ENCODE measurements at places on chromosomes 11 and 22.

DNA sequence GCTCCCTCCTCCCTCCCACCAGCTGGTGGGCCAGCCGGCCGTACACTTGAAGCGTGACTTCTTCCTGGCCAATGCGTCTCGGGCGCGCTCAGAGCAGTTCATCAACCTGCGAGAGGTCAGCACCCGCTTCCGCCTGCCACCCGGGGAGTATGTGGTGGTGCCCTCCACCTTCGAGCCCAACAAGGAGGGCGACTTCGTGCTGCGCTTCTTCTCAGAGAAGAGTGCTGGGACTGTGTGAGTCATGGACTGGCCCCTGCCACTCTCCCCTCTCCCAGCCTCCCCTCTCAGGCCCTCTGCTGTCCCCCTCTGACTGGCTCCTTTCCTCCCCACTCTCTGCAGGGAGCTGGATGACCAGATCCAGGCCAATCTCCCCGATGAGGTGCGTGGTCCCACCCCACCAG is 24.7 kb downstream of the CAPN1 start:
- H3K36me3 ChIP-seq, result peaks cover 38% of the 10 kb centered on the region
- H3K4me3 ChIP-seq, result no peak overlapping the region
- H3K27ac ChIP-seq, result no peak overlapping the region
- no peak for DNase-seq

- H3K4me1 ChIP-seq, result no peaks in the 10 kb centered on the region
- no peak overlapping the region for H3K4me3 ChIP-seq
- no peaks in the 10 kb centered on the region for H3K27me3 ChIP-seq
- no peak for DNase-seq
These were observed 52.3 kb upstream of the SOX6 start for GRCh38 chr11:16408619-16409018.

GRCh38 chr22:20904008-20904979 is 12.9 kb upstream of the CRKL start:
- H3K27ac ChIP-seq, result no peak overlapping the region
- no peaks in the 10 kb centered on the region for H3K27me3 ChIP-seq
- H3K36me3 ChIP-seq, result no peaks in the 10 kb centered on the region
- no peak overlapping the region for H3K4me3 ChIP-seq

DNA sequence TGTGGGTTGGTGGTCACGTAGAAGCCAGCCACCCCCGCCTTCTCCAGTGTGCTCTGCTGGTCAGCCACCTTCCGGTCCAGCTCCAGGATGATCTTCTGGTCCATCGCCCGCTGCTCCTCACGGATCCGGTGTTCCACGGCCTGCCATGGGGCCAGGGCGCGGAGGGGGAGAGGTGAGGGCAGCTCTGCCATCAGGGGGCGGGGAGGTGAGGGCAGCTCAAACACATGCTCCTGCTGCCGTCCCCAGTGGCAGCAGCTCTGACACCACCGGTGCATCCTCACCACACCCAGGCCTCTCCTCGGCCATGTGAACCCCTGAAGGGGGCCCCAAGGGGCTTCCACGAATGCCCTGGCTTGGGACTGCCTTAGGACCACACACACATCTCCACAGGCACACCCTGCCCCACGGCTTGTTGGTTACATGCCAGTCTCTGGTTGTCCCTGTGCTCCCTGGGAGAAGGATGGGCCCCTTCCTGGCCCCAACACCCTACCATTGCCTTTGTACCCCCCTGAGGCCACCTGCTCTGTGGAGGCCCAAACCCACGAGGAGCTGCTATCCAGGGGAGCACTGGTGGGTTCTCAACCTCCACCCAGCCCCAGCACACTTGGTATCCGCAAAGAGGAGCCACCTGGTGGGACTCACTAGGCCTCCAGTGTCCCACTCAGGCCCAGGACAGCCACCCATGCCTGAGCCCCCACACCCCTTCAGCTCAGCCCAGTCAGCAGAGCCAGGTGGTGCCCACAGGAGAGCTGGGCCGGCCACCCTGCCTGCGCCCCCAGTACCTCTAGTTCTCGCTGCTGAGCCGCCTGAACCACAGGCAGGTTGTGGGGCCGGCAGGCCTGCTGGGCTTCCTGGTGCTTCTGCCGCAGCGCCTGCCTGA is 4.3 kb downstream of the DGCR6L start:
- H3K27me3 ChIP-seq, result no peaks in the 10 kb centered on the region
- H3K4me1 ChIP-seq, result peaks cover 23% of the 10 kb centered on the region
- DNase-seq, result no peak
- H3K36me3 ChIP-seq, result no peaks in the 10 kb centered on the region
- H3K4me3 ChIP-seq, result no peak overlapping the region

DNA sequence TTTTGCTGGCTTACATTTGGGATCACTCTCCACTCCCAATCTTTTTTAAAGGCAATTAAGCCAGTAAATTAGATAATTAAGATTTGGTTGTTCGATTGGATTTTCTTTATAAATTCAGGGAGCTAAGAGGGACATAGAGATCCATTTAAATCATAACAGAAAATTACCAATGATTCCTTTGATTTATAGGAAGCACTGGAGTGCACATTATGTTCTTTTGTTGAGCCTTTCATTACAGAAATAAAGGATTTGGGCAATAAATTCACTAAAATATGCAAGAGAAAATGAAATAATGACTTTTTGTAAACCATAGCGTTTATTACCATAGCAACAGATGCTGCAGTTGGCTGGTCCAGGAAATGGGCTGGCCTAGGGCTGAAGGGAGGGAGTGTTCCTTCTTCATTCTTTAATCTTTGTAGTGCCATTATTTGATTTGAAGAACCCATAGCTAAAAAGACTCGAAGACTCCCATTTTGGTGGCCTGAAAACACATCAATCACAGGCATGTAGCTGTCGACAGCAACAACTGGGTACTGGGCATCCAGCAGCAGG is 73.0 kb downstream of the C2CD3 start:
- H3K27ac ChIP-seq, result no peak overlapping the region
- no peak overlapping the region for H3K4me3 ChIP-seq
- peaks cover 15% of the 10 kb centered on the region for H3K36me3 ChIP-seq

DNA sequence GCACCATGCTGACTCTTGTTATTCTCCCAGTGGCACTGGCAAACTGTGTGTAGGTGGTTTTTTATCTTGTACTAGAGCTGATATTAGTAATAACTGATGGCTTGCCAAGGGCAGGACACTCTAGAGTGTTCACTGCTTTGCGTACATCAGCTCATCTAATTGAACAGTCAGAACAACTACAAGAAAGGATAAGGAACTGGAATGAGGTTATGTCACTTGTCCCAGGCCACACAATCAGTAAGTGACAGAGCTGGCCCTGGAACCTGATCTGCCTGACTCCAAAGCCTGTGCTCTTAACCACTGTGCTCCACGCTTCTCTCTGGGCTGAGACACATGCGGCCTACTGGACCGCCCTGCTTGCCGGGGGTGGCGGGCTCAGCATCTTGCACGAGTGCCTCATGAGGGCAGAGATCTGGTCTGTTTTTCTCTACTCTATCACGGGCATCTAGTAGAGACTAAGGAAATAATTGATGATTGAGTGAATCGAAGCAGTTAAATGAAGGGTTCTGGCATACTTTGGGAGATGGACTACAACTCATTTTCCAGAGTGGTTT is 155.9 kb upstream of the SORL1-AS1 start:
- DNase-seq, result no peak
- H3K27me3 ChIP-seq, result no peaks in the 10 kb centered on the region
- no peak overlapping the region for H3K27ac ChIP-seq
- H3K4me1 ChIP-seq, result no peaks in the 10 kb centered on the region
- no peak overlapping the region for H3K4me3 ChIP-seq

GRCh38 chr11:111456086-111456858 is 55.9 kb downstream of the BTG4 start:
- no peak overlapping the region for H3K4me3 ChIP-seq
- no peaks in the 10 kb centered on the region for H3K36me3 ChIP-seq
- DNase-seq, result no peak
- H3K27ac ChIP-seq, result no peak overlapping the region
- H3K4me1 ChIP-seq, result no peaks in the 10 kb centered on the region
- H3K27me3 ChIP-seq, result no peaks in the 10 kb centered on the region

- H3K4me1 ChIP-seq, result peaks cover 52% of the 10 kb centered on the region
- DNase-seq, result peak; percentile 89
- no peaks in the 10 kb centered on the region for H3K36me3 ChIP-seq
- H3K27ac ChIP-seq, result peak overlapping the region; percentile 40
- no peaks in the 10 kb centered on the region for H3K27me3 ChIP-seq
These were observed 18.5 kb upstream of the CBX7 start for GRCh38 chr22:39170825-39171622.

GRCh38 chr11:19332476-19332875 is 91.7 kb upstream of the E2F8 start:
- DNase-seq, result no peak
- H3K4me3 ChIP-seq, result no peak overlapping the region
- no peaks in the 10 kb centered on the region for H3K36me3 ChIP-seq
- peaks cover 4% of the 10 kb centered on the region for H3K27me3 ChIP-seq
- no peaks in the 10 kb centered on the region for H3K4me1 ChIP-seq

GRCh38 chr11:91795139-91795887 is 429.3 kb upstream of the FAT3 start:
- DNase-seq, result no peak
- no peak overlapping the region for H3K27ac ChIP-seq
- no peak overlapping the region for H3K4me3 ChIP-seq
- no peaks in the 10 kb centered on the region for H3K4me1 ChIP-seq

DNA sequence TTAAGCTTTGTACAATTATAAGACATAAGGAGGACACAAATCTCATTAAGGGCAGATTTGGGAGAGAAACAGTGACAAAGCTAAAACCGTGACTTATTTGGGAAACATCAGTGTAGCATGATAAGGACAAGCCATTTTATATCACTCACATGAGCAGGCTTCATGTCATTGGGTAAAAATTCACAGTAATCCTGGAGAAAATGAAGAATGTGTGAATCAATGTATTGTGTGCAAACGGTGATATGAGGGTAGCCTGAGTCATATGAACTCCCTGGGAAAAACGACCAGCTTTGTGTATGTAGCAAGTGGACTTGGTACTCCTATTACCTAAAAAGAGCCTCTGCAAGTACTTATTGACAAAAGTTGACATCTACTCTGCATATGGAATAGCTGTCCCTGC is 6.0 kb upstream of the TRIM34 start:
- H3K27ac ChIP-seq, result no peak overlapping the region
- H3K36me3 ChIP-seq, result no peaks in the 10 kb centered on the region
- H3K27me3 ChIP-seq, result no peaks in the 10 kb centered on the region
- DNase-seq, result no peak
- H3K4me3 ChIP-seq, result no peak overlapping the region

- no peaks in the 10 kb centered on the region for H3K36me3 ChIP-seq
- no peak for DNase-seq
- H3K27ac ChIP-seq, result no peak overlapping the region
- H3K27me3 ChIP-seq, result no peaks in the 10 kb centered on the region
- H3K4me1 ChIP-seq, result no peaks in the 10 kb centered on the region
These were observed 256.4 kb upstream of the SESN3 start for GRCh38 chr11:95487391-95487790.

DNA sequence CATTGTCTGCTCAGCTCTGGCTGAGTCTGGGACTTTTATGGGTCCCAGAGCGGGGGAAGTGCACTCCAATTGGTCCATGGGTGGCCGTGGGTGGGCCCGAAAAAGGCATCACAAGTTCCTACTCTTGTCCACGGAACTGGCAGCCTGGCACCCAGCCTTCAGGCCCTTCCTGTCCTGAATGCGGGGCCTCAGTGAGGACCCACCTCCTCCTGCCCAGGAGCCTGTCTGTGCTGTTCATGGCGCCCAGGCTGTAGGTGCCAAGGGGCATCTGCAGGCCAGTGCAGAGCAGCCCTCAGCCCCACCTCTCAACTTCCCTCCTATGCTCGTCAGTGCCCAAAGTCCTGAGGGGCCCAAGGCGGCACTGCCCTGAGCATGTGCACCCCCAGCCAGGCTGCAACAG is 411.7 kb upstream of the KIRREL3 start:
- H3K4me1 ChIP-seq, result no peaks in the 10 kb centered on the region
- no peaks in the 10 kb centered on the region for H3K27me3 ChIP-seq
- H3K36me3 ChIP-seq, result no peaks in the 10 kb centered on the region

GRCh38 chr11:72702096-72702495 is 27.9 kb upstream of the PDE2A start:
- H3K27ac ChIP-seq, result no peak overlapping the region
- no peak overlapping the region for H3K4me3 ChIP-seq
- peaks cover 88% of the 10 kb centered on the region for H3K36me3 ChIP-seq
- no peak for DNase-seq
- no peaks in the 10 kb centered on the region for H3K4me1 ChIP-seq

- no peak for DNase-seq
- no peaks in the 10 kb centered on the region for H3K27me3 ChIP-seq
These were observed 41.6 kb upstream of the LRRC32 start for GRCh38 chr11:76712125-76712524.

DNA sequence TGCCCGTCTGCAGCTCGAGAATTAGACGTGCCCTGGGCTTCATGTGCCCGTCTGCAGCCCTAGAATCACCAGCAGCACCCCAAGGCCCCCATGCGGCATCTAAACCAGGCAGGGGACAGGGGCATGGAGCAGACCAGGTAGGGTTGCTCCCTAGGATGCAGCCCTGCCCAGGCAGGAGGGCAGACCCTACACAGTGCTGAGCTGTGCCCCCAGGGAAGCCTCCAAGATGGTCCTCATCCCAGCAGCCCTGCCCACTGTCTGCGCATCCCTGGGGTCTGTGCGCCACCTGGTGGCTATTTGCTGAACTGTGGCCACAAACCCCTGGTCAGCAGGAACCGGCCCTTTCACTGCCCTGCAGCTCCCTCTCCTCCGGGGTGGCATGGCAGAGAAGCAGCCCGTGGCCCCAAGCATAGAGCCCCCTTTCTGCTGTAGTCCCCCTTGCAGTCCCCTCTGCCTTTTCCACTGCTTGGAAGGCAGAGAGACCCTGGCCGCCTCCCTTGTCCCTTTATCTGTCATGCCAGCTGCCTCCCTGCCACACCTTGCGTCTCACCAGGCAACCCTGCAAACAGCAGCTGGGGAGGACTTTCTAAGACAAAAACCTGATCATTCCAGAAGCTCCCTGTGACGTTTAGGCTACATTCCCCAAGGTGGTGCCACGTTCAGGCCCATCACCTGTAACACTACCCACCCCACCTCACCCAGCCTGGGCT is 86.6 kb downstream of the KCNQ1 start:
- H3K4me3 ChIP-seq, result no peak overlapping the region
- no peaks in the 10 kb centered on the region for H3K36me3 ChIP-seq
- H3K27ac ChIP-seq, result no peak overlapping the region
- H3K27me3 ChIP-seq, result no peaks in the 10 kb centered on the region
- peak; percentile 52 for DNase-seq

GRCh38 chr11:19220903-19221724 is 19.3 kb upstream of the CSRP3 start:
- H3K36me3 ChIP-seq, result no peaks in the 10 kb centered on the region
- H3K4me1 ChIP-seq, result no peaks in the 10 kb centered on the region
- peaks cover 3% of the 10 kb centered on the region for H3K27me3 ChIP-seq
- no peak for DNase-seq
- H3K4me3 ChIP-seq, result no peak overlapping the region
- H3K27ac ChIP-seq, result no peak overlapping the region

All from CD4-positive, alpha-beta memory T cell (primary cell).